ENCODE measurements at places on chromosomes 7 and 10. TPM values are rescaled to one million over a fixed set of nuclear protein-coding genes. Genes with fewer than 3 reads are reported as not detected.

DNA sequence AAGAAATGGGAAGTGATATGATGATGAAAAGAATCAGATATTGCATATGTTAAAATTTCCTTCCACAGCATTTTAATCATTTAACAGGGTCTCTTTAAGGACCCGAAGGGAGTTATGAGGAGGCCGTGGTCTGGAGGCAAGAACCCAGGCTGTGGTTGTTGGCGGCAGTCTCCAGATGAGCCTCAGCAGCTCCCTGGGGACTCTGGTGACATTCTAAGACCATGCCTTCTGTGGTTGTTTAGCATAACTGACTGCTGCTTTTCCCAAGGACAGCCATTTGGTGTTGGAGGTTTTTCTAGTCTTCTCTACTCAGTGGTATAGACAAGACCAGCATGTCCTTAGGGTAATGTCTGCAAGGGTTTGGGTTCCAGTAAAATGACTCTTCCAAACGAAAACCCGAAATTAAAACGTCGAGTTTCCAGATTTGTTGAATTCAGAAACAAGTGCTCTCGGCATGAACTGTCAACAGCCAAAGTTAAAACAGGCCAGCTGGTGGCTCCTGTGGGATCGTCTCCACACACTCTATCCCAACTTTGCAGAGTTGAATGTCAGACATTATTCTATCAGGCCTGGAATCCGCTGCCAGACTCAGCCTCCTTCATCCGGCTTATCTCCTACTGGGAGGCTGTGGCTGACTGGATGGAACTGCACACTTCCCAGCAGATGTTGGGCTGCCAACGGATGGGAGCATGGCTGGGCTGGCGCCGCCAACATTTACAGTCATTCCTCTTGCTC is 183.1 kb downstream of the TAX1BP1 start:
- DNase-seq = no peak

BICC1 gene
- 46.8 TPM for total RNA-seq

DNAJC2 gene
- total RNA-seq = 25.2 TPM

STAG3 gene
- total RNA-seq = 0.96 TPM

GRCh38 chr7:101743241-101743994 is 74.0 kb upstream of the CUX1 start:
- DNase-seq = peak; percentile 85

GRCh38 chr7:81937091-81937490 is 167.2 kb upstream of the HGF start:
- no peak for DNase-seq

- DNase-seq = no peak
Observed at GRCh38 chr10:80855348-80855971, 317.8 kb downstream of the SH2D4B start.

SRGN gene
- 230 TPM for total RNA-seq

GRCh38 chr7:929311-929711 is 25.2 kb downstream of the ADAP1 start:
- DNase-seq = peak; percentile 57

GRCh38 chr10:102599565-102600327 is 44.5 kb upstream of the TRIM8 start:
- DNase-seq = no peak

- no peak for DNase-seq
Observed at GRCh38 chr10:96834120-96834519, 2.0 kb downstream of the LCOR start.

VWA2 gene
- total RNA-seq = 0.45 TPM

Data from aorta (tissue), 5 donors.